ENCODE measurements at places on chromosomes 11 and 22.

GRCh38 chr11:12777208-12777874 is 103.1 kb downstream of the TEAD1 start:
- DNase-seq, result peak; percentile 57

DNA sequence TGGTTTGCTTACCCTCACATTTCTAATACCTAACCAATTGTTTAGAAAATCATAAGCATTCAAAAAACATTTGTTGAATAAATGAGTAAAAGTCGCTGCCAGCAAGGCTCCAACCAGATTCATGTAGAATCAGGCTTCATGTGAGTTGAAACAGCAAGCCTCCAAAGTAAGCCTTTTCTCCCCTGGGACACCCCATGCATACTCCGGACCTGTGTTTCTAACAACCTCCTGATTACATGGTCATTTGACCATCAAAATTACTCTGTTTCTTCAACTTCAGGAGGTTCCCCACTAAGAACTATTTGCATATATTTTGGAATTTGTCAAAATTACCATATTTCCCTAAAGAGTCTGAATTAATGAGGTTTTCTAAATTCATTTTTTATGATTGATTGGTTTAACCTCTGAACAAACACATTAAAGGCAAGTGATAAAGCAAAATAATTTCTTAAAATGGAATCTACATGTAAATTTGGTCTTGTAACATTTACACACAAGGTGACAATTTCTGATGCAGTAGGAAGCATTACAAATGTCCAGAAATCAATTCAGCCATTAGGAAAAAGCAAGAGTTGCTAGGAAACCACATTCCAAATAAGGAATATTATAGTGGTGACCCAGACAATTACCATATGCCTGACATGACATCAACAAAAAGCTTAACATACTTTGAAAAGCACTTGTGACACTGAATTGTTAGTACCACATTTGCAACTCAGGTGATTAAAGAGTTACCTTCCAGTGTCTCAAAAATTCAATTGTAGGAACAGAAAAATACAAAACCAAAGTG is 252.6 kb downstream of the GUCY1A2 start:
- no peak for DNase-seq

- no peak for DNase-seq
Observed at GRCh38 chr11:66052664-66052982, 459 bp downstream of the SF3B2 start.

DNA sequence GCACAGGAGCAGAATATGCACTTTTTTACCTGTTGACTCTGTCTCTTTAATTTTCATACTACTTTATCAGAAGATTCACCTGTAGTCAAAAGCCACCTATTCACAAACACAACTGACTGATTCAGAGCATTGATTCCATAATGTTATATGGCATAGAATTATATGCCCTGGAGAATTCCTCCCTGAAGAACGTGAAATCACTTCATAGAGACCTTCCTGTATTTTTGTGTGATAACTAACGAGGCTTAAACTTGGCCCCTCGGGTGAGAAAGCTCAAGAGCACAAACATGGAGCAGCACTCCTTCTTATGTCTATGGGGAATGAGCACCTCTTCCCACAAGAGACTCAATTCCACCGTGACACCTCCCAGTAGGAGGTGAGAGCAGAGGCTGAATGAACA is at the start of gene OR10A6:
OR10A6 (minus strand) TSS at position 101 of the 400 bp plus-strand sequence. CDS start 2,606 bp downstream, outside the sequence.
- no peak for DNase-seq

GRCh38 chr22:28027453-28028448 is 108.7 kb upstream of the PITPNB start:
- DNase-seq, result no peak

DNA sequence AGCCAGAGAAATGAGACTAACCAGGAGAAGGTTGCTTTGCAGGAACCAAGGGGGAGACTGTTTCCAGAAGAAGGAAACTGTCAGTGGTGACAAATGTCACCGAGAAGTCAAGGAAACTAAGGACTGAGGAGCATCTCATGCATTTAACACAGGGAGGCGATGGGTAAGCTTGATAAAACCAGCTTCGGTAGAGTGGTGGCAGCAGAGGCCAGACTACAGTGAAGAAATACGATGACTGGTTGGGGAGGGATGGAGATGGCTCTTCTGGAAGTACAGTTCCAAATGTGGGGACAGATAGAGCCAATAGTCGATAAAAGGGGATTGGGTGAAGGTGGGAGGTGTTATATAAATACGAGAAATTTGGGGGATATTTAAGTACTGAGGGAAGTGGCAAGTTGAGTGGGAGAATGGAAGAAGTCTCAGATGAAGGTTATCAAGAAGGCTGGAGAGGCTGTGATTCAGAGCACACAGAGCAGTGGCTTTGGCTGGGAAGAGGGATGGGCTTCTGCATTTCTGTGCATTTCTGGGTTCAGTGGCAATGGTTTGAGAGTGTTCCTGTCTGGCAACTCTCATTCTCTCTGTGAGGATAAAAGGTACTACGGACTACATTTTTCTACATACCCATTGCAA is 29.2 kb downstream of the SC5D start:
- no peak for DNase-seq

DNA sequence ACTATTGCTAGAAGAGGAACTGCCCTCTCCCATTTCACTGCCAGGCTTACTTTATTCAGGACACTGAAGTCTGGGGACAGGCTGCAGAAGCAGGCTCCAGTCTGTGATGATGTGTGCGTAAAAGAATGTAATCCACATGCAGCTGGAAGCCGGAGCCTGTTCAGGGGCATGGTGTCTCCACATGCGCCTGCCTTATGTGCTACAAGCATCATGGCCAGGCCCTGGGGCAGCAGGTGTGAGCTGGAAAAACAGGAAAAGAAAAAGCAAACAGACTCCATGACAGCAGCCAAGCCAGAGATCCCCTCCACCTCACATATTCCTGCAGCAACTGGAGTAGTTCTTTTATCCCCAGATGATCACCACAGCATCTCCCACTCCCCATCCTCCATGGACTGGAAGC is 33.4 kb downstream of the ARFGAP2 start:
- DNase-seq, result peak; percentile 75

- DNase-seq, result no peak
Observed at GRCh38 chr11:80846979-80847378, 1406.1 kb upstream of the TENM4 start.
